GM23248 (cell line): ENCODE measurements at places on chromosomes 12 and 14. TPM values are rescaled to one million over a fixed set of nuclear protein-coding genes. Genes with fewer than 3 reads are reported as not detected.

DNA sequence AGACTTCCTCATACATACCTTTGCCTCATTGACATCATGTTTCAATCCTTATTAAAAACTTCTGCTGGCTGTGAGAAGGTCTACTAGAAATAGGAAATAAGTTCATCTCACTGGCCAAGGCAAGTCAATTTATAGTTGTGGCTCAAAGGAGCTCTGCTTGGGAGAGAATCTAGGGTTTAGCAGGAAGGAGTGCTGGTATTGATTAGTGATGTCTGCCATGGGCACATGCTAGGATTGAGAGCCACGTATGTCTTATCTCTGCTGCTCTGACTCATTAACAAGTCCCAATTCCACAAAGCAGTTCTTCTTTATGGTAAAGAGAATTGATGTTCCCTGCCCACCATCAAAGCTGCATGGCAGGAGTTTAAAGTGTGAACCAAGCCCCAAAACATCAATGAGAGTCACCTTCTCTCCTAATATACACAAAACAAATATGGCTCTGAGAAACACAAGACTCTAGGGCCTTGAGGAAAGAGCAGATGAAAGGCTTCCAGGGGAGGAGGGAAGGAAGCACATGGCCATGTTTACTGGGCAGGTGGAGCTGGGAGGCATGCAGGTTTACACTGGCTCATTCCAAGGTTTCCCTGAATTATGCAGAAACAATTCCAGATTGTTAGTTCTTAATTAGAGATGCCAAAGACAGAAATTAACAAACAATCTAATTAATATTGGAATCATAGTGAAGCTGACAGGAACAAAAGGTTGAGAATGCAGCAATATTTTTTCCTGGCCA is 931.9 kb upstream of the TMEM132C start:
- no peak overlapping the region for H3K4me3 ChIP-seq
- no peaks in the 10 kb centered on the region; the same call in 1 of the 2 replicates for H3K27me3 ChIP-seq
- no peaks in the 10 kb centered on the region for H3K36me3 ChIP-seq
- H3K27ac ChIP-seq = no peak overlapping the region
- H3K4me1 ChIP-seq = no peaks in the 10 kb centered on the region

GRCh38 chr14:95064734-95065133 is 92.6 kb downstream of the DICER1 start:
- no peak overlapping the region for H3K4me3 ChIP-seq
- no peaks in the 10 kb centered on the region for H3K27me3 ChIP-seq
- H3K36me3 ChIP-seq = no peaks in the 10 kb centered on the region

GRCh38 chr14:32472512-32473463 is 143.7 kb downstream of the AKAP6 start:
- H3K4me1 ChIP-seq = peaks cover 64% of the 10 kb centered on the region
- peak overlapping the region; percentile 46 for H3K4me3 ChIP-seq
- no peaks in the 10 kb centered on the region for H3K27me3 ChIP-seq
- DNase-seq = peak; percentile 73
- H3K27ac ChIP-seq = peak overlapping the region; percentile 90

PTPN11 gene
- 71.5 and 89.5 TPM in 2 replicates for total RNA-seq

DNA sequence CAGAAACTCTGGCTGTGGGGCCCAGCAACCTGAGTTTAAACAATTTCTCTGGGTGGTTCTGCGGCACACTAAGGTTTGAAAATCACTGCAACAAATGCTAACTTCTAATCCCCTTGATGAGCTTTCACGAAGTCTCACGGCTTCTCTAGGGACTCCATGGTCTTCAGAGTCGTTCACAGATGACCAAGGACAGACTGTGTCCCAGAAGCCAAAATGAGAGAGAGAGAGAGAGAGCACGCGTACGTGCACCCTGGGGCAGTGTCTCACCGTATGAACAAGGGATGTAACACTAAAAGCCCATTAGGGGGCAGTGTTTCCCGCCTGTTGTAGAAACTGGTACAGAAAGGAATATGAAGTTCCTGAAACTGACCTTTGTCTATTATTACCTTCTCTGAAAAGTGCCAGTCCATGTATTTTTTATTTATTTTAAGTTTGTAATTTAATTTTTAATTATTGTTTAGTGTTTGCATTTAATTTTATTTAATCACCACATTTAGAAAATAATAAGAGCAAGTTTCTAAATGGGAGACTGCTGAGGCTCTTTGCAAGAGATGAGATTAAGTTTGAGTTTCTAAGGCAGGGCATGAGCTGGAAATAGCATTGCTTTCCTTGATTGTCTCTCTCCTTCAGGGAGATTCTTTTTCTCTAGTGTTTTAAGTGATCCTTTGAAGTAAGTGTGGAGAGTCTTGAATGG is 3.4 kb downstream of the APOLD1 start:
- no peak overlapping the region for H3K4me3 ChIP-seq
- H3K27me3 ChIP-seq = no peaks in the 10 kb centered on the region
- H3K36me3 ChIP-seq = no peaks in the 10 kb centered on the region
- H3K27ac ChIP-seq = no peak overlapping the region
- H3K4me1 ChIP-seq = peaks cover 31% of the 10 kb centered on the region
- DNase-seq = peak; percentile 81

CMKLR1 gene
- 2.9 and 4.9 TPM in 2 replicates for total RNA-seq

DNA sequence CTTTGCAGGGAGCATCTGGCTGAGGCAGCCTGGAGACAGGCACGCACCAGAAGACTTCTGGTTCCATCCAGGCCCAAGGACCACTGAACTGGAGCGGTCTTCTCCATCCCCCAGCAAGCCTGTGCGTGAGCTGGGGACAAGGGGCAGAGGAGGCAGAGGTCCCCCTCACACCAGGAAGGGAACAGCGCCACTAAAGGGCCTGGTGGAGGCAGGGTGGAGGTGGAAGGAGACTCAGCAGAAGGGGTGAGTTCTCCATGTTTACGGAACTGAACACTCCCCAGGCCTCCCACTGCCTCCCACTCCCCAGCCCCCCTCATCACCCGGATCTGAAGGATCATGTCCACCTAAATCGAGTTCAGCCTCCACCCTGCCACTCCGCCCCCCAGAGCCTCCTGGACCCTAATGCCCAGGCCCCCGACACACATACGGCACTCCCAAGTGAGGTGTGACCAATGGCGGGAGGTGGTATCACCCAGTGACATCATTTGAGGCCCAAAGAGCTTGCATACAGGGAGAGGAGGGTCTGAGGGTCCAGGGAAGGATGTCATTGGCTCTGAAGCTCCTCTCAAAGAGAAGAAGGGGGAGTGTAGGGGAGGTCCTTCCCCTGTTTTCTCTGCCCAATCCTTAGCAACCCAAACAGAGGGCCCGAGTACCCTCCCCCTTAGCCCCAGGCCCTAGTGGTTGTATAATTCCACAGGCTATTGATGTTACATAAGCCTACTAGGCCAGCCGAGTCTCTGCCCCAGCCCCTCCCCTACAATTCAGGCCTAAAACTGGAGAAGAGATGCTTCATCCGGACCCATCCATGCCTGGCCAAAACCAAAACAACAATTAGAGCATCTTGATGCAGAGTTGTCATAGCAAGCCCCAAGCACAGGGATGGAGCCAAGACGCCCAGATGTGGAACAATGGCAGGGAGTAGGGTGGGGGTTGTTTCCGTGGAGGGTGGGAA is 1.0 kb downstream of the FAIM2 start:
- H3K36me3 ChIP-seq = no peaks in the 10 kb centered on the region
- H3K4me3 ChIP-seq = no peak overlapping the region

RND1 gene
- total RNA-seq = 0.32 TPM in 1 of 2 replicates, not detected in the other

RASSF8 gene
- 80.1 and 108 TPM in 2 replicates for total RNA-seq

PTPRB gene
- total RNA-seq = 3.9 and 4.4 TPM in 2 replicates

FBLN5 gene
- total RNA-seq = 234 TPM in 2 replicates

DNA sequence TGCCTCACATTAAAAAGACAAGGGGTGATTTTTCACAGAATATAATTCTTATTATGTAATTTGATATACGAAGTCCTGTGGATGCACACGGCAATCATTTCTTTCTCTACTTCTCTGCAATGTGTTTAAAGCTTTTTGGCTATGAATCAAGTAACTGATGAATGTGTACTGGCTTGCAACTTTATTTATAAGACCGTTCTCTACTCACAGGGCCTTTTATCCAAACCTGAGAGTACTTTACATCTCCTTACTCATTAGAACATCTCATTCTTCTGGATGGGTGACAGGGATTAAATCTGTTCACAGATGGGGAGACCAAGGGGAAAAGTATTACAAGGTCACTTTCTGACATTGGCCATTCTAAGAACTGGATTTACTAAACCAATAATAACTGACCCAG is 215.8 kb upstream of the DIO2 start:
- DNase-seq = peak; percentile 29
- H3K36me3 ChIP-seq = no peaks in the 10 kb centered on the region
- H3K27me3 ChIP-seq = no peaks in the 10 kb centered on the region
- H3K4me3 ChIP-seq = no peak overlapping the region
- H3K4me1 ChIP-seq = peaks cover 39% of the 10 kb centered on the region

TRHDE gene
- 2.8 and 9.2 TPM in 2 replicates for total RNA-seq

DNA sequence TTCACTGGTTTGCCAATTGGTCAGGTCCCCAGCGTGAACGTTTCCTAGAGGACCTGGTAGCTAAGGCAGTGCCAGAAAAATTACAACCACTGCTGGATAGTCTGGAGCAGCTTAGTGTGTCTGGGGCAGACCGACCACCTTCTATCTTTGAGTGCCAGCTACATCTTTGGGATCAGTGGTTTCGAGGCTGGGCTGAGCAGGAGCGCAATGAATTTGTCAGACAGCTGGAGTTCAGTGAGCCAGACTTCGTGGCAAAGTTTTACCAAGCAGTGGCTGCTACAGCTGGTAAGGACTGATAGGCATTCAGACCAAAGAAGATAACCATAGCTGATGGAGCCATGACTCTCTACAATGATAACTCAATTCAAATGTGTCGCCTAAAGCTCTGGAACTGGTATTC is 2.5 kb downstream of the C14orf119 start:
- no peak for DNase-seq
- peaks cover 24% of the 10 kb centered on the region for H3K4me1 ChIP-seq
- H3K36me3 ChIP-seq = peaks cover 19% of the 10 kb centered on the region; the same call in 1 of the 2 replicates
- H3K27me3 ChIP-seq = no peaks in the 10 kb centered on the region

CIROP gene
- total RNA-seq = not detected in 2 replicates

DNA sequence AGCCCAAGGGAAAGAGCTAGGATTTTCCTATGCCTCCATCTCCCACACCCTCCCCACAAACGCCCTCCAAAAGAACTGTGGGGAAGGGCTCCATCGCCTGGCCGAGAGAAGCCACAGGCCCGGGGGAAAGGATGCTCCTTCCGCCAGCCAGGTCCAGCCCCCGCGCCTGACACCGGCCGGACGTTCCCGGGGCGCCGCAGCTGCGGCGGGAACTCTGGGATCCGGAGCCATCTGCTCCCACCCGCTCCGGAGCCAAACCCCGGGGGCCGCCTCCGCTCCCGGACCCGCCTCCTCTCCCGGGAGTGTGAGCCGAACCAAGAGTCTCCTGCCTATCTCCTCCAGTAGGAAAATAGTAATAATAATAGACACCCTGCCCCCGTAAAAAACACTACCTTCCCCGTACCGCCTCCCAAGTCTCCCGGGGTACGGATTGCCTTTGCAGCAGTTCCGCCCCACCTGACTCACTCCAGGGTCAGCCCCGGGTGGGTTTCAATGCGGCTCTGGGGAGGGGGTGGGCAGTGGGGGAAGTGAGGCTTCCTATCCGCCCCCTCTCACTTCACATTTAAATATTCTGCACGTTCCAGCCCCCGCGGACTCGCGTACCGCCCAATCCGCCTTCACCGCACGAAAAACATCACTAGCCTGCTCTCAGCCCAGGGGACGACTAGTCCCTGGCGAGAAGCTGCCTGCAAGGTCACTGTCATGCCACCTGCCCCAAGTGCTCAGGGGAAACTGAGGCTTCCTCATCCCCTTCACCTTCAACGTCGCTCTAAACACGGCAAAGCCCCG is 2.4 kb downstream of the AGAP2 start:
- H3K36me3 ChIP-seq = no peaks in the 10 kb centered on the region
- peaks cover 40% of the 10 kb centered on the region for H3K27me3 ChIP-seq
- H3K4me3 ChIP-seq = peak overlapping the region; percentile 55
- H3K27ac ChIP-seq = no peak overlapping the region
- peak; percentile 57 for DNase-seq

DNA sequence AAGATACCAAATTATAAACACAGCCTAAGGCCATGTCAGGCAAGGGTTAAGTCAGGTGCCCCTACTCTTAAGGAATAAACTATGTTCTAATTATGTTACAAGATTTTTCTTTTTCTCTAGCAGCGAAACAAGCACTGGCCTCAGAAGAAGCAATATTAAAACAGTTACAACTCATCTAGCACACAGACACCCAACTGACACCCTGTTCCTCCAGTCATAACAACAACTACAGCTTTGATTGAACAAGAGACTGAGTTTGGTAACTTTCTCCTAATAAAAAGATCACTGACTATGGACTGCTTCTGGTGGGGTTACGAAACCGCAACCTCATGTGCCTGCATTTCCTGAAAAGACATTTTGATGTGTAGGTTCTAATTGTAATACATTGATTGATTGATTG is 3.3 kb upstream of the DAO start:
- no peaks in the 10 kb centered on the region for H3K27me3 ChIP-seq
- no peak overlapping the region for H3K27ac ChIP-seq
- DNase-seq = no peak
- H3K4me3 ChIP-seq = no peak overlapping the region

FOXN4 gene
- total RNA-seq = not detected in 2 replicates

- H3K4me1 ChIP-seq = peaks cover 12% of the 10 kb centered on the region
- peaks cover 16% of the 10 kb centered on the region for H3K36me3 ChIP-seq
- no peak overlapping the region for H3K27ac ChIP-seq
- H3K27me3 ChIP-seq = no peaks in the 10 kb centered on the region
- H3K4me3 ChIP-seq = no peak overlapping the region
Observed at GRCh38 chr14:32136027-32136825, 59.1 kb downstream of the ARHGAP5 start.

- no peaks in the 10 kb centered on the region for H3K36me3 ChIP-seq
- H3K27me3 ChIP-seq = peaks cover 17% of the 10 kb centered on the region; the same call in 1 of the 2 replicates
- DNase-seq = no peak
- H3K4me3 ChIP-seq = no peak overlapping the region
Observed at GRCh38 chr12:113792450-113792849, 173.7 kb downstream of the RBM19 start.

GRCh38 chr12:5588591-5588990 is 156.7 kb downstream of the NTF3 start:
- H3K36me3 ChIP-seq = no peaks in the 10 kb centered on the region
- no peak overlapping the region for H3K4me3 ChIP-seq
- no peaks in the 10 kb centered on the region for H3K27me3 ChIP-seq
- H3K27ac ChIP-seq = no peak overlapping the region
- H3K4me1 ChIP-seq = peaks cover 16% of the 10 kb centered on the region

GRCh38 chr12:27337376-27337775 is 4.7 kb downstream of the BMAL2 start:
- H3K27me3 ChIP-seq = no peaks in the 10 kb centered on the region
- H3K36me3 ChIP-seq = no peaks in the 10 kb centered on the region
- no peak overlapping the region for H3K4me3 ChIP-seq
- H3K4me1 ChIP-seq = peaks cover 23% of the 10 kb centered on the region

ATL1 gene
- 10.5 and 10.8 TPM in 2 replicates for total RNA-seq
